ENCODE measurements at places on chromosomes 12 and 14.

DNA sequence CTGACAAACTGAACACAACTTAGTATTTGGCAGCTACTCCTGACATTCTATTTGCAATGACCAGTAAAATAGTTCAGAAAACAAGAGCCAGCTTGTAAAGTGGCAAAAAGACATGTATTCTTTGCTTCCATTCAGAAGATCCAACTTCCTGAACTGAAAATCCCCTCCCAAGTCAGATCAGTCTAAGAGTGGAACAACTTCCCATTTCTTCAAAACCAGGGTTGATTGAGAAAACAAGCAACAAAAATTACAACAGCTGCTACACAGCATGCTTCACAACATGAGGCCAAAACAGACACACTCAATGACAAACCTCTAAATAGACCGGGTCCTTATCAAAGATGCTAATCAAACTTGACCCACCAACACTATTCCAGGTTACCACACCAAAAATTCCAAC lies 40.3 kb downstream of the CIT start:
- DNase-seq: no peak

DNA sequence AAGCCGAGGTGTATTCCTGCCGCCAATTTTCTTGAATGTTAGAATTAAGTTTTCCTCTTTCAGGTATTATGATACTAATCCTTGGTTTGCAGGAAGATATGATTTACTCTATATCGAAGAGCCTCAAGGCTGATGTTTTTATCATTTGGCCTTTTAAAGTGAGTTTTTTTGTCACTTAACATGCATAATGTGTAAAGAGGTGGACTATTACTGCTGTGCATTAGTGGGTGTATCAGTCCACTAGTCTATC lies 11.1 kb upstream of the TMPO start:
- no peak for DNase-seq

DNA sequence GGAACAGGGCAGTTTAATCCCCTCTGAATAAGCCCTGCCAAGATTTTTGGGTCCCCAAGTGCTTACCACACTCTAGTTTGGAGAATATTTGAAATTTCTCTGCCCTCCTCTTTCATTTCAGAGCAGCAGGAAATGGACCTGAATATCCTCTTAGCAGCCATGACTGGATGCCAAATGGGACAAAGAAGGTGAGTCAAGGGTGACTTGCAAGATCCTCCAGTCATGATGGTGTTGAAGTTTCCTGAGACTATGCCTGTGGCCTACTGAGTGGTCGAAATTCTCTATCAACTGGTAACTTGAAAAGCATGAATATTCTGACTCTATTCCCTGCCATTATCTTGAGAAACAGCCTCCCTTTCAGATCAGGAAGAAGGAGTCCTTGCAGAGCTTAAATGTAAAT lies 1674.7 kb upstream of the SEL1L start:
- no peak for DNase-seq

DNA sequence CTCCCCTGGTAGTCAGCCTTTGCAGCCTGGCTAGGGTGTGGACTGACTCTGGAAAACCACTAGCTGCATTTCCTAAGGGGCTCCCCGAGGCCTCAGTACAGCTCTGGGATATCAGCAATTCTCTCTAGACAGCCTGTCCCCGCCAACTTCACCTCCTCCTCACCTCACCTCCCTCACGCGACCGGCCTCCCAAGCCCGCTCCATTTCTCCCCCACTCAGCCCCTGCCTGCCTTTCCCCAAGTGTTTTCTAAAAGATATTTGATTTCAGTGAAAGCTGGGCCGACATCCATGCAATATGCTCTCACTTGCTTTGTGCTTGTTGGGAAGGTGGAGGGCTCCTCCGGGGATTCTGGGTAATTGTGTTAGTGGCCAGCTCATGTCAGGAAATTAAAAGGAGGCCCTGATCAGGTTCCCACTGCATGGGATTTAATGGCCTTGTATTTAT lies 91.8 kb downstream of the ESRRB start:
- DNase-seq: no peak

- no peak for DNase-seq
Measured at GRCh38 chr14:104372390-104373054, 207.0 kb upstream of the C14orf180 start.

DNA sequence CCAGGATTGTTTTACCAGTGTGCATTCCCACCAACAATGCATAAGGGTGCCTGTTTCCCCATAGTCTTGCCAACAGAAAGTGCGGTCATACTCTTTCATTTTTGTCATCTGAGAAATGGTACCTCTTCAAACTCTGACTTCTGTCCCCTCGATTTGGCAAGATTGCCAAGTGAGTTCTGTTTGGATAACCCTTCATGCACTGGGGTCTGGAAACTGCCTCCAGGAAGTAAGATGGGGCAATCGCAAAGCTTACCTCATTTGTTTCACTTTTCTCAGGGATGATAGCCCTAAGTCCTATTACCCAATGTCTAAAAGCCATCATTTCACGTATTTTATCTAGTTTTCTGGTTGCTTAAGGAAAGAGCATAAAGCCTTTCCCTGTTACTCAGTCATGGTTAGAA lies 28.6 kb upstream of the NR1H4 start:
- DNase-seq: no peak

- no peak for DNase-seq
Measured at GRCh38 chr12:51473947-51474346, 49.3 kb downstream of the SLC4A8 start.

GRCh38 chr12:109377139-109377685 lies 29.5 kb downstream of the MYO1H start:
- no peak for DNase-seq
